Bronchial epithelial cell (primary cell): ENCODE measurements at places on chromosomes 7 and 10.

GRCh38 chr7:93365341-93365740 is 133.2 kb downstream of the VPS50 start:
- DNase-seq, result no peak

DNA sequence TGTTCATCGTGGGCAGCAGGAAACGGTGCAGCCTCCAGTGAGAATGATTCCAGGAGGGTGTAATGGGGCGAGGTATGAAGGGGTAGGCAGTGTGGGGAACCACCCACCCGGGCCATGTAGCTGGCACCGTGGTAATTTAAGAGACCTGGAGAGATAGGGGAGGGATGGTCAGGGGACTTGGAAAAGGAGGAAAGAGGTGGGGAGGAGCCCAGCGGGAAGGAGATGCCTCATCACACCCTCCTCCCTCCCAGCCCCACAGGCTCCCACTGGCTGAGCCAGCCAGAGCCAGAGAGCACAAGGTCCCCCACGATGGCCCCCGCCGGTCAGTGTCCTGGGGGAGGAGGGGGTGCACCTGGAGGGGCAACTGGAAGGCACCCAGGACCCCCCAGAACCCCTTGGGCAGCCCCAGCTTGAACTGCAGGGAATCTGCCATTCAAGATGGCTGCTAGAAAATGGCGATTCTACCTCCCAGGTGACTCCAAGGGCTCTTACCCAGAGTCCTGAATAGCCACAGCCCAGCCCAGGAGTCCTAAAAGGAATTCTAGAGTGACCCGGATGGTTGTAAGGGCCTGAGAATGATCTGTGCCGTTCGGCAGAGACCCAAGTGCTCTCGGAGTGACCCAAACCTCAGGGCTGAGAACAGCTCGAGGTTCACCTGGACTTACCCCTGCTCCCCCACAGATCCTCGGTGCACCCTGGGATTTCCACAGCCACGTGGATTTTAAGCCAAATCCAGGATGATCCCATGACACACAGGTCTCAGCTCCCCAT is 28.8 kb downstream of the CALML3 start:
- no peak for DNase-seq

DNA sequence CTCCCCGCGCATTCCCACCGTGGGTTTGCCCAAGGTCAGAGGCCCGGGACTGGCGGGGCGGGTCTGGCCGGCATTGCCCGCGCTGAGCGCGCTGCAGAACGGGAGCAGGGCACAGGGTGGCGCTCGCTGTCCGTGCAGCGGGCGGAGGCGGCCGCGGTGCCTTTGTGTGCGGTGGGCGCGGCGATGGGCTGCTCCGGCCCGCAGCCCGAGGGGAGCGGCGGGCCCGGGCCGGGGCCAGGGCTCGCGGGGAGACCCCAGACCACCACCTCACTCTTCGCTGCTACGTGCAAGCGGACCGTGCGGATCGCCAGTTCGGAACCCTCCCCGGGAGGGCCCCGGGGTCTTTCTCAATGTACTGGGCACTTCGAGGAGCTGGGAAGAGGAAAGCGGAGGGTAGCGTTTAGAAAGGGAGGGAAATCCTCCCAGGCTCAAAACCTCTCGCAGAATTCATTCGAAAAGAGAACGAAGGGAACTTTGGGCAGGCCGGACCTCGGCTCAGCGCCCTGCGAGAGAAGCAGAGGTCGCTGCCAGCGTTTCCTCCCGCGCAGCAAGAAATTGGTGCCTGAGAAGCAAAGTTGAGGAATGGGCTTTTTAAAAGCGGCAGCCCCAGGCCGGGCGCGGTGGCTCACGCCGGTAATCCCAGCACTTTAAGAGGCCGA is 8.5 kb downstream of the SP8 start:
- no peak for DNase-seq

- DNase-seq, result peak; percentile 7
These were observed 462 bp downstream of the KIAA1549 start for GRCh38 chr7:138980563-138981291.

GRCh38 chr10:96830511-96831199 is 1.4 kb upstream of the LCOR start:
- DNase-seq, result peak; percentile 75

DNA sequence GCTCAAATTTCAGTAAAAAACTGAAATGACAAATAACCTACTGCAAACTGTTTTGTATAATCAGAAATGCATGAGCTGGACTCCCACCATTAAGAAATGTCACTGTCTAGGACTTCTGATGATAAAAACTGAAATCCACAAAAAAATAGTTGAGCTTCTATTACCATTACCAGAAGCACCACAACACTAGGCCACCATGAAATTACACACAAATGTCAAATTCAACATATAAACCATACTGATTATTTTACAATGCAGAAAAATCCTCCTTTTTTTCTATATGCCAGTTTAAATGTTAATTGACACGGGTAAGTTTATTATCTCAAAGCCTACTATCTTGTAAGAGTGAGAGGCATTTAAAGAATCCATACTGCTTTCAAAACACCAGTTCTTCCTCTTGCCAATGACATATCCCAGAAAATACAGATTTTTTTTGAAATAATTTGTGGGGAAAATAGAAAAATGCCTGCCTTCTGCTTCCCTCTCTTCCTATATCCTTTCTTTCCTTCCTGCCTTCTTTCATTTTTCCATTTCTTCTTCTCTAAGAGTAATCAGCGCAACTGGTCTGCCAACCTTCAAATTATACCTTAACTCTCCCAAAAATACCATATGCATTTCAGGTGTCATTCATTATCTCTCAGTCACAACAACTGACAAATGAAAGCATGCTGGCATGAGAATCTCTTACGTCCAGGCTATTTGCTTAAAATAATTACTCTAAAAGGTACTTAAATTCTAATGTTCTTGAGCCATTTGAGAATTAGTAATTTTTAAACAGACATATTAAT is 12.3 kb downstream of the PDK4 start:
- DNase-seq, result no peak

GRCh38 chr7:149322737-149323136 is 60.7 kb downstream of the ZNF783 start:
- no peak for DNase-seq

- DNase-seq, result peak; percentile 50
These were observed 60.8 kb upstream of the NAMPT start for GRCh38 chr7:106345421-106346166.

DNA sequence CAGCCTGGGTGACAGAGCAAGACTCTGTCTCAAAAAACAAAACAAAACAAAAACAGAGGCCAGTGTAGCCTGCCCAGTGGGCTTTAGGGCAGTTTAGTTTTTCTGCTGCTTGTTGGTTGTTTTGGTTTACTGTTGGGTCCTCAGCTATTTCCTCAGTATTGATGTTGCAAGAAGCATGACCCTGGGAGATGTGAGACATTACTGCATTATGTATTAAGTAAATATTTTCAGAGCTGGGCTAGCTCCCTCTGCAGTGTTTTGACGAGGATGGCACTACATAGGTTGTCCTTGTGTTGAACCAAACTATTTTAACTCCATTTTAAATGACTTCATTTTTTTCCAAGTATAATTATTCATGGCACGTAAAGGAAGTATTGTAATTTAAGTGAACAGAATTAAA is 4.8 kb downstream of the AKAP9 start:
- DNase-seq, result peak; percentile 64

DNA sequence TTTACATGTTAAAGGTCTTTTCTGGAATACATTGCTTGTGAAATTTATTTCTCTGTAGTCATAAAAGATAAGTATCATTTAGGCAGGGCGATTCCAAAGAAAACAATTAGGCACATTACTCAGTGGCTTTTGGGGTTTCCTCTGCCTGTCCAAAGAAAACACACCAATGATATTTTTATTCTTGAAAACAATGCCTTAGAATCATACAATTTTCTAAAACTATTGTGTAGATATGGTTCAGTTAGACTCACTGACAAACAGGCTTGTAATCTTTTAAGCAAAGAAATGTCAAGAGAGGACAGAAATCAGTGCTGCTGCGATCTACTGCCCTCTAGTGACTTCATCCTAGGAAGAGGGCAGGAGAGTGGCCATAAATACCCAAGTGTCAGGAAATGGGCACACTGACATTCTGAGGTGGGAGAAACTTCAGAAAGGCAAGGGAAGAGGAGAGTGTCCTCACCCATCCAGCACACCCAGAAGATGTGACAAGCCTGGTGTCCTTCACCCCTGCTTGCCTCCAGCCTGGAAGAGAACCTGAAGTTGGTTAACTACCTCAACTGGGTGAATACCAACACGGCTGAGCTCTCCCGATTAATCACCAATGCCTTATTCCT is 120.5 kb downstream of the GALNT11 start:
- DNase-seq, result peak; percentile 41

DNA sequence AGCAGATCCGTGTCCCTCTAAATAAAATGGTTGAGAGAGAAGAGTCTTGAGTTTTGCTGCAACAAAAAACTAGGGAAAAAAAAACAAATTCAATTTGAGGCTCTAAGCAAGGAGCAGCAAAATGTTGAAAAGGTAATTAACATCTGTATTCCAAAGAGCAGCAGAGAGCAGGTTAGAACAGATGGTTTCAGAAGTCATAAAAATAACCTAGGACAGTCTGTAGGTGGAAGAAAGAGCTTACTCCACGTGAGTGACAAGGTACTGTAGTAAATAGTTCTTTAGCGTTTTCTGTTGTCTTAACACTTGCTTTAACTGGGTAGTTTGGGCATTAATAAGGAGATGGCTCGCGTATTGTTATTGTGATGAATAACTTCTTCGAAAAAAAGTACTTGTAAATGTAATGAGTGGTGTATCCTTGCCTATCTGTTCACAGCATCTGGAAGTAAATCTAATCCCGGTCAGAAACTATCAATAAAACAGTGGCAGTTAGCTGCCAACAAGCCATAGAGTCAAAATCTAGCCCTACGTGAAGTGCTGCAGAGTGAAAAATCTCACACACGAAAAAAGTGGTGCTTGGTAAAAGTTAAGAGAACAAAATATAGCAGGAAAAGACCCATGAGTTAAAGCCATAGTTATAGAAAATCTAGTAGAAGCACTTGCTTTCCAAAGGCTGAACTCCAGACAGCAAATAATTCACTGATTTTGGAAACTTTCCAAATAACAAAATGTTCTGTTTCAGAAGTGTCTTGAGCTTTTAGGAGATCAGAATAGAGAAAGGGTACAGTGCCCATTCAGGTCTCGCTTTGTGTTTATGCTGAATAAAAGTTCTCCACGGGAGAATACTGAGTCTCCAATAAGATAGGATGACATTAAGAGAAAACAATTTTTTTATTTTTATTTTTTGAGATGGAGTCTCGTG is 49.3 kb upstream of the PARD3 start:
- no peak for DNase-seq

GRCh38 chr10:35635576-35635975 is 6.5 kb downstream of the FZD8 start:
- peak; percentile 69 for DNase-seq

GRCh38 chr7:28627263-28627653 is 214.9 kb downstream of the CREB5 start:
- no peak for DNase-seq

- DNase-seq, result no peak
These were observed 195.8 kb upstream of the NPVF start for GRCh38 chr7:25424113-25424512.

GRCh38 chr7:158431941-158432347 is 155.7 kb downstream of the PTPRN2 start:
- DNase-seq, result peak; percentile 99

GRCh38 chr10:17445400-17445998 is 8.9 kb downstream of the ST8SIA6 start:
- peak; percentile 35 for DNase-seq

- peak; percentile 63 for DNase-seq
These were observed 9.1 kb downstream of the SEM1 start for GRCh38 chr7:96700516-96700915.

DNA sequence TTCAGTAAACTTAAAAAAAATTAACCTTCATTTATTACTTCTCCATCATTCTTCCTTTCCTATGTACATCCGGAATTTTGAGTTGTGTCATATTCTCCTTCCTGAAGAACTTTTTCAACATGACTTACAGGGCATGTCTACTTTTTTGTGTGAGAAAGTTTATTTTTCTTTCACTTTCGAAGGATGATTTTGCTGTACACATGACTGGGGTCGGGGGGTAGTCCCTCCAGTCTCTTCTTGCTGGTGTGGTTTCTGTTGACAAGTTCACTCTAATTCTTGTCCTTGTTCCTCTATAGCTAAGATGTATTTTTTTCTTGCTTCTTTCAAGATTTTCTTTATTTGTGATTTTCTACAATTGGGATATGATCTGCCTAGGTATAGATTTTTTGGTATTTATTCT is 55.8 kb downstream of the INPP5A start:
- DNase-seq, result no peak

DNA sequence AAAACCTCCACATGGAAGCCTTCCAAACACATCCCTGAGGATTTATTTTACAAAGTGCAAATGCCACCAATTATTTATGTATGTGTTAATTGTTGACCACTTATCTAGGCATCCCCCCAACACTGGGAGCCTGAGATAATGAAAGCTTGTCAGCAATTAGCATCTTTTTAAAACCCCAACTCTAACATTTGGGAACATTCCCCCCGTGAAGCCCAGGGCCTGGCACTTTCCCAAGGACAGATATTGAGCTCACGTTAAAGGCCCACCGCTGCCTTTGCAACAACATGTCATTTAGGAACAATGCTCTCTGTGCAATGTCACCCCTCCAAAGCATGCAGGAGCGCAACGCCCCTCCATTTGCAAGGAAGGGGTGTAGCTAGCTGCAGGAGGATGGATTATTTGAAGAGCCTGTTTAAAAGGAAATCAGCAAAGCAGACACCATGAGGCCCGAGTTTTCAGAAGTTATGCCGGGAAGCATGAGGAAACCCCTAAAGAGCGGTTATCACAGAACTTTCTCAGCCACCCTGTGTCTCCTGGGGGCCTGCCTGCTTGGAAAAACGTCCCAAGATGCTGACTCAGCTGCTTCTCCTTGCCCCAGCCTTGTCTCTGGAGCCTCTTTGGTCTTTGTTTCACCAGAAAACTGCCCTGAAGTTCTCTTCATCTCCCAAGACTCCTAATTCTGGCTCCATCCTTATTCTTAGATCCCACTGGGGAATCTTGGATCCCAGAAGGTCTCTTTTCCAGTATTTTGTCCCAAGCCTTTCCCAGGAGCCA is 444.1 kb downstream of the GRID1 start:
- DNase-seq, result no peak

- peak; percentile 70 for DNase-seq
These were observed 496.8 kb downstream of the TFEC start for GRCh38 chr7:115533785-115534184.

DNA sequence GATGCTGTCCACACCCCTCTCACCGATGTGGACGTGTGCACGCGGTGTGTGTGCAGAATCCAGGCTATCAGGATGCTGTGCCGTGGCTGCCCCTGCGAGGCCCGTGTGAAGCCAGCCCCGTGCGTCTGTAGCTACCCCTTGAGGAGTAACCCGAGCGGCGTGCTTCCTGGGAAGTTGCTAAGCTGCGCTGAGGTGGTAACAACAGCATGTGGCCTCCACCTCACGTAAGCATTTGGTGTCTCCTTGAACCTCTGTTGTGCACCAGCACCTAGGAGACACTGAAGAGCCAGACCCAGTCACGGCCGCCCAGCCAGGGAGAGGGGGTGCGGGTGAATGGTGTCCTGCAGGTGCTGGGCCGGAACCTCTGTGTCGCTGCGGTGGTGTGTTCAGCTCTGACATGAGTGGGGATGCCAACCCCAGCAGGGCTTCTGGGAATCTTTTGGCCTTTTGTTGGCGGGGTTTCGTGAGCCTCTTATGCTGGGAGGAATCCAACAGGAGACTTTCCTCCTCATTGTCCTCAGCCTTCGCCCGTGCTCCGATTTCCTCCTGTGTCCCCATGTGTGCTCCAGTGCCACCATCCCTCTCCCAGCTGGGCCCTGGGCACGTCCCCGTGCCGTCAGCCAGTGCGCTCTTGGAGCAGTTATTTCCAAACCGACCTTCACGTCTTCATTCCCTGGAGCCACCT is 60.4 kb downstream of the DNAJB6 start:
- DNase-seq, result no peak
